SK-N-SH (cell line): ENCODE measurements at places on chromosomes 4 and X.

- DNase-seq: no peak
Observed at GRCh38 chr4:189659287-189659686, 281.4 kb upstream of the FRG1 start.

GRCh38 chr4:157045507-157046127 lies 30.3 kb upstream of the GLRB start:
- DNase-seq: peak; percentile 53

DNA sequence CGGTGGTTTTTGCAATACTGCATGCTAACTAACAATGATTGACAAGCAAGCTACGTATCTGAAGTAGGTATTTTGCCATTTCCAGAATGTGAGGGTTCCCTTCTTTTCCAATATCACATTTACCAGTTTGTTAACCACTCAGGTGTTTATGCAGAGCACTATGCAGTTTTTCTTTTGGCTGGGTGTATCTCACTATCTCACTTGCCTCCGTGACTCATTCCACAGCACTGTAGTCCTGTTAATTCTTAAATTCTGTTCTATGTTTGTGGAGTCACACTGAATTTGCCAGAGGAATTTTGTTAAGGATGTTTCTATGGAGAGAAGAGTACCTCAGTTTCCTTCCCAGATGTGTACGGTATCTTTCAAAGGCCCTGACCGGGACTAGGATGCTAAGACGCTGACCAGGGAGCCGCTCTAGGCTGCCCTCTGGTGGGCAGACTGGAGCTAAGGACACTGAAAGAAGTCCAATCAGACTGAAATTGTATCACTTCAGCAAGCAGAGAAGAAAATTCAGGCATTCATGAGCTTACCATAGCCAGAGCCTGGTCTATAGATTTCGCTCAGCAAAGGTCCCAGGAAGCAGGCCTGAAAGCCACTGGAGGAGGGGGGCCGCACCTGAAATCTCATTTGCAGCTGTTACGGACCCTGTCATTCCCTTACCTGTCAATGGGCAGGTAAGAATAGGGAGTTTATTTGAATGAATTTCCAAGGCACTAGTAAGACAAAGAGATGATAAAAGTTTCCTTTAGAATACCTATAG lies 388.4 kb upstream of the SPOCK3 start:
- peak; percentile 53 for DNase-seq

DNA sequence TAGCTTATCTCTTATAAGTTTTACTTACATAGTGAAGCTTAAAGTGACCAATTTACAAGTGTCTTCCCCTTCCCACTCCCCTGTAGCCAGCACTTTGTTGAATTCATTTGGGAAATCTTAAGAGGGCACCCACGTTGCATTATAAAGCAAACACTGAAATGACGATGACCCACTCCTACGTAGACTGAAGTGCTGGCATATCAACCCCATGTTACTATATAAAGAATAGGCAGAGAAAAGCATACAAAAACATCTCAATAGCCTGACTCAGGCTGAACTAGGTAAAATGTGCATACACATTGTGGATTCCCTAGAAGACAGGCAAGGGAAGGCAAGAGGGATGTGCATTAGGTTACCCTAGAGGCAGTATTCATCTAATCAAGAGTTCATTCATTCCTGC lies 313.4 kb downstream of the TENM3 start:
- DNase-seq: no peak

DNA sequence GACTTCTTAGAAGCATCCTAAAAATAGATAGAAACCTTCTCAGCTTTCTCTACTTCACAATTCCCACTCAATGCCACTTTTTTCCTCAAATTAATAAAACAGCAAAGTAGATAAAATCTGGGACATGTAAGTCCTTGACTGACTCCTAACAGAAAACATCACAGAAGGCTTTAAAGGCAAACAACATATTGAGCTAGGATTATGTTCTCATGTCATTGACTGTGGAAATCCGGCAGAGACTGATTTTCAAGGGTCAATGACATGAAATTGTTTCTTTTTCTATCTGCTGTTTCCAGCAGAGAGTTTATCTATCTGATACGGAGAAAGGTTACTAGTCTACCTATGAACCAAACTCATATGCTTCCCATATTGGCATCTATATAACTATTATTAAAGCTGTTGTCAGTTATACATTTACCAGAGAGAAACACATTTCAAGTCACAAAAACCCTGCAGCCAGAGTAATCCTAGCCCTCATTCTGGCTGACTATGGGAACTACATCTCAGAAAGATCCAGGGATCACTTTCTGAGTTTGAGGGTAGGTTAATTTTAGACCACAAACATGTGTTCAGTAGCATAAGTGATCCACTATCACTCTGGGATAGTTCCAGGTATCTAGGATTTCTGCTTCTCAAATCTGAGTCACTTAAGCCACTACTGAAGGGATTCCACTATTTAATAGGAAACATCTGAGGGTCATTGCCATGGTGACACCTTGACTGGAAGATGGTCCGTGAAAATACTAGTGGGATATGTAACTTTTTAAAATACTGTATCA lies 147.6 kb downstream of the PPP3CA start:
- peak; percentile 2 for DNase-seq

GRCh38 chr4:181364504-181364903 lies 878.7 kb upstream of the TENM3 start:
- DNase-seq: no peak

DNA sequence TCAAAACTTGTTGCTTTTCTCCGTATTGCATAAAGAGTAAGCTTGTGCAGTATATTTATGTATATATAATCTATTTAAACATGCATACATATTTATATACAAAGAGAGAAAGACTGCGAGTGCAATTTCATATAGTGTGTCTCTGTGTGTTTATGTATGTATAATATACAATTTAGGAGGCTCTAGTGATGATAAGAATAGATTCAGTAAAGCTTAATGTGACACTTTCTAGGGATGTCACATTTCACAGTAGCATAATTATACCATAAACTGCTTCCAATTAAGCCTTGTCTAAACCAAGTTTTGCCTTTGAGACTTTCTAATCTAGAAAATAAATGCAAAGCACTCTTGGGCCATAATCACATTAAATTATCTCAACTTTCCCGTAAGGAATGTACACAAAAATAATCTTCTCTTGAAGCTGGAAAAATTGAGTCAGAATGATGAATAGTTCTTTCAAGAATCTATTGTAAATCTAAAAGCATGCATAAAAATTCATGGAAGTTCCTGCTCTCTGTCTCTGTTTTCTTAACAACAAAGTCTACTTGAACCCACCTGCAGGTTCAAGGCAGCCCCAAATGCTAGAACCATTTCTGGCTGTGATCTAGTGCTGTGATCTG lies 114.1 kb upstream of the NPY2R start:
- no peak for DNase-seq
